ENCODE measurements at places on chromosomes 12 and 14. TPM values are rescaled to one million over a fixed set of nuclear protein-coding genes. Genes with fewer than 3 reads are reported as not detected.

DNA sequence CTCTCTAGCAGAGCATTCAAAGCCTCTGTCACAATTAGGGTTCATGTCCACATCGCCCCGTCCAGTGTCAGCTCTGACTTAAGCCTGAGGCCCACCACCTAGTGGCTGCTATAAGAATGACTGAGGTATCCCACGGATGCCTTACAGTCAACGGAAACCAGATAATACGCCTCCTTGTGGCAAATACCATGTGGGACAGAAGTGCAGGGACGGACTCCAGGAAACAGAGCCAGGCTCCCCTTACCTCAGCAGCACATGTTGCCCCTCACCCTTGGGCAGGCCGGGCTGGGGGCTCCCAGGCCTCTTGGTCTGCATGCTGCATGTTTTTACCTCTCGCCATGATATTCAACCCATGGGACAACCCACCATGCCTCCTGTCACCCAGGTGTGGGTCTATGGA, 86.3 kb downstream of the VWF start:
- H3K4me3 ChIP-seq, result no peak overlapping the region
- H3K27me3 ChIP-seq, result no peaks in the 10 kb centered on the region
- H3K4me1 ChIP-seq, result no peaks in the 10 kb centered on the region
- no peak overlapping the region for H3K27ac ChIP-seq
- peak; percentile 49 for DNase-seq
- no peaks in the 10 kb centered on the region for H3K36me3 ChIP-seq

GRCh38 chr14:75292886-75293285, 14.3 kb downstream of the FOS start:
- H3K4me3 ChIP-seq, result no peak overlapping the region
- no peak overlapping the region for H3K27ac ChIP-seq
- H3K27me3 ChIP-seq, result peaks cover 7% of the 10 kb centered on the region
- no peaks in the 10 kb centered on the region for H3K36me3 ChIP-seq
- no peak for DNase-seq

DNA sequence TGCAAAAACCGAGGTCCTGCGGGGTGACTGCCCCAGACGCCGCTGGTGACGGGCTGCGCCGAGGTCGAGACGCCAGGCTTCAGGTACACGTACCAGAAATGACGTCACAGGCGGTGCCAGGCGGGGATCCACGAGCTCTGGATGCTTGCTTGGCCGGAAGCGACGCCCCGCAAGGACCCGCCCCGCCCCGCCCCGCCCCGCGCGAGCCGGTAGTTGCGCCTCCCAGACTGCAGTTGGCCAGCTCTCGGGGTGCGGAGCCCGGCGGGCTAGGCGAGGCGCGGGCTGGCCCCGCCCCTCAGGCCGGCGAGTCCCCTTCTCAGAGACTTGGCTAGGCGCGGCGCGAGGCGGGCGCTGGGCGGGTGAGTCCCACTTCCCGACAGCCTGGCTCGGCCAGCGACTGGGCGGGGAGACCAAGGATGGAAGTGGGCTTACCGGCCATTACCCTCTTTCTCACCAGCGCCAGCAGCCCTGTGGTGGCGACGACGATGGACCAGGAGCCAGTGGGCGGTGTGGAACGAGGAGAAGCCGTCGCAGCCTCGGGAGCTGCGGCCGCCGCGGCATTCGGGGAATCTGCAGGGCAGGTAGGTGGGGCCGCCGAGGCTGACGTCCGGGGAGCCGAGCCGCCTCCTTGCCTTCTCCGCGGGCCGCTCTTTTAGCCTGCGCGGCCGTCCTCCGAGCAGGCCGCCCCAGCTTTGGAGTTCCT, at the start of gene FAM177A1:
FAM177A1 (plus strand) TSS at position 225 of the 703 bp plus-strand sequence; CDS start at position 417, 192 bp downstream.
- H3K27ac ChIP-seq, result peak within 1 kb of the TSS; percentile 98
- no peaks in the 10 kb centered on the region for H3K27me3 ChIP-seq
- H3K4me3 ChIP-seq, result peak within 1 kb of the TSS; percentile 93
- no peaks in the 10 kb centered on the region for H3K36me3 ChIP-seq

The AJUBA gene
- 146 TPM for total RNA-seq

- DNase-seq, result no peak
- H3K27me3 ChIP-seq, result no peaks in the 10 kb centered on the region
- no peaks in the 10 kb centered on the region for H3K36me3 ChIP-seq
- H3K27ac ChIP-seq, result no peak overlapping the region
- H3K4me3 ChIP-seq, result no peak overlapping the region
These were observed 76.3 kb upstream of the OTX2 start for GRCh38 chr14:56886471-56887062.

GRCh38 chr12:125093681-125094330, 28.6 kb downstream of the AACS start:
- H3K27me3 ChIP-seq, result no peaks in the 10 kb centered on the region
- H3K36me3 ChIP-seq, result no peaks in the 10 kb centered on the region
- DNase-seq, result no peak
- no peak overlapping the region for H3K27ac ChIP-seq
- peaks cover 8% of the 10 kb centered on the region for H3K4me1 ChIP-seq
- H3K4me3 ChIP-seq, result no peak overlapping the region

The TMEM260 gene
- total RNA-seq, result 18.1 TPM

- no peak overlapping the region for H3K27ac ChIP-seq
- peak; percentile 38 for DNase-seq
- H3K4me1 ChIP-seq, result peaks cover 34% of the 10 kb centered on the region
These were observed 9.5 kb downstream of the SHMT2 start for GRCh38 chr12:57238854-57239554.
